ENCODE measurements at places on chromosomes 7 and 10.

- no peak for DNase-seq
Measured at GRCh38 chr7:112327566-112327965, 121.1 kb downstream of the ZNF277 start.

DNA sequence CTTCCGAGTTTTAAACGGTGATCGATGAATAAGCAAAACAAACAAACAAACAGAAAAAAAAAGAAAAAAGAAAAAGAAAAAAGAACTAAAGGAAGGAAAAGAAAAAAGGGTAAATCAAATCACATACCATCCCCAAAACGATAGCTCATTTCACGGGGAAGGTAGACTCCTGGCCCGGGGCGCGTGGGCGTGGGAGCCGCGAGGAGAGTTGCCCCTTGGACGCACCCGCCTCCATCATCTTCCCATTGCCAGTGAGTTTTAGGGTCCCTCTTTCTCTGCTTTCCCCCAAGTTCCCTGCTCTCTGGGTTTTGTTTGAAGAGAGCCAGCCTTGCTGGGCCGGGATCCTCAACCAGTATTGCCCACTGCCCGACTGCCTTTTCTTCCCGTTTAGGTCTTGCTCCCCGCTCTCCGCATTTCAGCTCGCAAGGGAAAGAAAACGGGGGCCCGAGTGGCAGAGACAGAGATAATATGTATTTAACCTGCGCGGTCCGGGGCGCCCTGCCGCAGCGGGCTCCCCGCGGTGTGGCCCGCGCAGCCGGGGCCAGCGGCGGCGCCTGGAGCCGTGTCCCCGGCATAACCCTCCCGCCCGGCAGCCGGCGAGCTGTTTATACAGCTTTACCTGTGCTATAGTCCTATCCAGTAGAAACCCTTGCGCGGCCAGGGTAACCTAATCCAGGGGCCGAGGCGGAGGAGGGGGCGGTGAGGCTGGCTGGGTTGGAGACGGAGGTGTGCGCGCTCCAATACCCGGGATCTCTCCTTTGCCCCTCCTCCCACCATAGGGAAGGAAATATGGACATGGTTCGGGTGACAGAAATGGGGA lies 5.2 kb upstream of the GATA3 start:
- DNase-seq: no peak

DNA sequence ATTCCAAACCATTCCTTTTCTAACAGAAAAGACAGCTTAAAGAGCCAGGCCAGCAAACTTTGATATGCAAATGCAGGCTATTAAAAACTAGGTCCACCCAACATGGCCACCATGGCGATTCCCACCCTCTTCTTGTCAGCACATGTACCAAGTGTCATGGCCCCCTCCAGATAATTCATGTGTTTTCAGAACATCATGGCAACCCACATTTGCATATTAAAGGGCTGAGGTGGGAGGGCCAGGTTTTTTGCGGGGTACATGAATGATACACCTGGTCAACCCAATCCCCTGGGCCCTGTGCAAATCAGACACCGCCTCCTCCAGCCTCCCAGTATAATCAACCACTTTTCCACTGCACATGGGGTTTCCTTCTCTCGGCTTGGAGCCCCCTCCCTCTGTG lies 965 bp upstream of the ERVW-1 start:
- no peak for DNase-seq

- DNase-seq: no peak
Measured at GRCh38 chr7:116588641-116589594, 64.1 kb downstream of the CAV1 start.

GRCh38 chr10:24170199-24170598 lies 38.7 kb upstream of the KIAA1217 start:
- DNase-seq: no peak

DNA sequence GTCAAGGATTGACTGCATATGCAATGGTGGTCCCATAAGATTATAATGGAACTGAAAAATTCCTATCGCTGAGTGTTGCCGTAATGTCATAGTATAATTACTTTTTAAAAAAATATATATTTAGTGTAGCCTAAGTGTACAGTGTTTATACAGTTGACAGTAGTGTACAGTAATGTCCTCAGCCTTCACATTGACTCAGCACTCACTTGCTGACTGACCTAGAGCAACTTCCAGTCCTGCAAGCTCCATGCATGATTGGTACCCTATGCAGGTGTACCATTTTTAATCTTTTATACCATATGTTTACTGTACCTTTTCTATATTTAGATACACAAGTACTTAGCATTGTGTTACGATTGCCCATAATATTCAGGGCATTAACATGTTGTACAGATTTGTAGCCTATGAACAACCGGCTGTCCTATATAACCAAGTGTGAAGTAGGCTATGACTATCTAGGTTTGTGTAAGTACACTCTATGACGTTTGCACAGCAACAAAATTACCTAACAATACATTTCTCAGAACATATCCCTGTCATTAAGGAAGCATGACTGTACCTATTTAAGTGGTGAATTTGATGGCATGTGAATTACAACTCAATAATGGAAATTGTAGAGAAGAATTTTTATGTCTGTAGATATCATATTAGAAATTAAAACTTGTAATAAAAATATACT lies 40.9 kb downstream of the CCNY start:
- no peak for DNase-seq

DNA sequence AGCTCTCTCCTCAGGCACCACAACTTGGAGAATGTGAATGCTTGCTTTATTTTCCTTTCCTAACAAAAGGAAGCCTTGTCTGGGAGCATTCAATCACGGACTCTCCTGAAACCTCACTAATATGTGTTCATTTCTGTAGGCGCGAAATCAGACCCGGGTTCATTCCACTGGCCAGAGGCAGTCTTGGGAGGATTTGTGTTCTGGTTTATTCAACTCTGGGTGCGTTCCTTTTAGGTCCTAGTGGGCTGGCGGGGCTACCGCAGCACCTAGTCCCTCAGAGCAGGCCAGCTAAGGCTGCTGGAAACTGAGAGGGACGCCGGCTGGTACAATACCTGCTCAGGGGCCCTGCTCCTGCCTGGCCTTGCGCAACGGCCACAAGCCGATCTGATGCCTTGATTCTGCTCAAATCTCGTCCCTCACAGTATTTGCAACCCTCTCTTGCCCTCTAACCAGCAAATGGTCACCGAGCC lies 7.5 kb downstream of the HOXA4 start:
- DNase-seq: no peak

DNA sequence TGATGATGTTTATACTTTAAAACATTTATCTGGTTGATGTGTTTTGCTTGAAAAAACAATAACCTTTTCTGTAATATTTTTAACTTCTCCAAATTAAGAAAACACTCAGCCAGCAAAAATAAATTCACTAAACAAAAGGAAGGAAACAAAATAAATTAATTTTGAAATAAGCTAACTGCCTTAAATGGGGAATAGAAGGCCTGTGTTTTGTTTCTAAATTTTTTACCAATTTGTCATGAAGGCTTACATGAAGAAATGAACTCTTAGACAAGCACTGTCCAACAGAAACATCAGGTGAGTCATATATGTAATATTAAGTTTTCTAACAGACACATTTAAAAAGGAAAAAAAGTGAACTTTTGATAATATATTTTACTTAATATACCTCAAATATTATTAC lies 68.5 kb downstream of the LRRN3 start:
- no peak for DNase-seq

- DNase-seq: no peak
Measured at GRCh38 chr7:35695987-35696386, 1.1 kb upstream of the HERPUD2 start.

GRCh38 chr7:107946881-107947280 lies 55.9 kb downstream of the DLD start:
- no peak for DNase-seq

- DNase-seq: no peak
Measured at GRCh38 chr10:89226891-89227290, 19.8 kb upstream of the CH25H start.

DNA sequence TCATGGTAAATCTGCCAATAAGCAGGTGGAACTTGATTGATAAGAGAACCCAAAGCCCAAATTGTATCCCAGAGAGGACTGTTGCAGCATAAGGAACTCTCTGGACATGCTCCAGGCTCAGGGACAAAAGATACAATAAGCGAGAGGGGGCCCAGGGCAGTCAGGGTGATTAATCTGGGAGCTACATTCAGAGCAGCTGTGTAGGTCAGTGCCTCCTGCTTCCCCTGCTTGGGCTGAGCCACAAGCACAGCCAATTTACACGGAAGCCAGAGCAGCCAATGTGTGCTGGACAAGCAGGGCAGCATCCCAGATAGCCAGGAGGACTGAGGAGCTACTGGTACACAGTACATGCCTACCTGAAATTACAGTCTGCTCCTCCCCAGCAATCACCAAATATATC lies 24.2 kb downstream of the MYPN start:
- no peak for DNase-seq

DNA sequence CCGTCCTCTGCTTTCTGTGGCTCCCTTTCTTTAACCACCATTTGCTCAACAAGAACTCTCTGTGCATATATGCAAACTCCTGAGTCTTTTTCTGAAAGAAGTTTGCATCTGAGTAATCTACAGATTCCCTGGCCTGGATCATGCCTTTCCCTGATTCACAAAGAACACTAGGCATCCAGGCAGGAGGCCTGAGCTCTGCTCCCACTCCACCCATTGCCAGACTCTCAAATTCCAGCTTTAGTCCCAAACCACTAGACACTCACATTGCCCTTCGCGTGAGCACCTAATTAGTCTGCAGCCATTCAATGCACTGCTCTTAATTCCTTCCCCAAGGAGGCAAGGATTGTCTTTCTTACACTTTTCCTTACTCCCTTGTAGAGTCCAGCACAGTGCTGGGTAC lies 60.9 kb downstream of the ABCC2 start:
- no peak for DNase-seq

DNA sequence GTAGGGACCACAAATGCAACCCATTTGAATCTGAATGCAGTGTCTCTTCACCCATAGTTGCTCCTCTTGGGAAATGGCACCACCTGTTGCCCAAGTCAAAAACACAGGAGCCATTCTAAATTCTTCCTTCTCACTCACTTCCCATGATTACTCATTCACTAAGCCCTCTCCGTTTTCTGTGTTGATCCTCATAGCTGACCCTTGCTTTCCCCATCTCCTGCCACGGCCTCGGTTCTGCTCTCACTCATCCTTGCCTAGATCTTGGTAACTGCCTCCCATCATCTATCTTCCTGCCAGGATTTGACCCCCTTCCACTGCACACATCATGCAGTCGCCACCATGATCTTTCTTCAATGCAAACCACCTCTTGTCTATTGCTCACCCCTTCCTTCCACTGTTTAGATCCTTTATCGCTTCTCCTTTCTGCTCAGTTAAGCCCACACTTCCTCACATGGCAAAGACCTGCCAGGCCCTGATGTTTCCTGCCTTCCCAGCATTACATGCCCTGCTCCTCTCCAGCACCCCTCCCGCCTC lies 19.0 kb upstream of the CPN1 start:
- DNase-seq: no peak

- DNase-seq: no peak
Measured at GRCh38 chr7:47881256-47881655, 67.0 kb downstream of the PKD1L1 start.

- no peak for DNase-seq
Measured at GRCh38 chr10:61891906-61892585, 9.5 kb upstream of the ARID5B start.

- no peak for DNase-seq
Measured at GRCh38 chr7:139692723-139693122, 85.1 kb downstream of the HIPK2 start.

DNA sequence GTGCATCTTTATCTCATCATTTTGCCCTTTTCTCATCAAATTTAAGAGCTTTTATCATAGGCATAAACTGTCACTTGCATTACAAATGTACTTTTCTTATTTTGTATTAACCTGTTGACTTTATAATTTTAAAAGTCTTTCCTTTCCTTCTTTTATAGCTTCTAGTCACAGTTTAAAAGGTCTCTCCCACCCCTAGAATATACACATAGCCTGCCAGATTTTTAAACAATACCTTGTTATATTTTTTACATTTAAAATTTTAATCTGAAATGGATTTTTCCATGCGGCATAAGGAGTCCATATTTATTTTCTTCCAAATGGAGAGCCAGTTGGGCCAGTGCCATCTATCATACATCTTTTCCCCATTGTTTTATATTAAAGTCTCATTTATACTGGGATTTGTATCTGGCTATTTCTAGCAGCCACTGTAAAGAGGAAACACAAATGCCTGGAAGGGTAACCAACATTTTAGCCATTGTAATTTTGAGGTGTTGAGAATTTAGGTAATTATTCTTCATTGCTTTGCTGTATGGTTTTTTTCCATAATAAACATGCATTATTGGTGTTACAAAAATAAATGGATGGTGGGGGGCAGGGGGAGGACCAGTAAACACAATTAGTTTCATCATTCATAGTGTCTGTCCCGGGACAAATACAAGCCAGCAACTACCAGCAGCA lies 92.8 kb downstream of the CCDC71L start:
- no peak for DNase-seq

- DNase-seq: no peak
Measured at GRCh38 chr7:112079673-112080072, 126.5 kb downstream of the DOCK4 start.

- no peak for DNase-seq
Measured at GRCh38 chr10:86289577-86289868, 77.1 kb downstream of the GRID1 start.
